ENCODE measurements at places on chromosomes 7 and 10.

- peak; percentile 80 for DNase-seq
Observed at GRCh38 chr7:148084138-148084537, 506.4 kb upstream of the C7orf33 start.

- DNase-seq = peak; percentile 10
Observed at GRCh38 chr7:133837224-133837623, 289.9 kb upstream of the LRGUK start.

DNA sequence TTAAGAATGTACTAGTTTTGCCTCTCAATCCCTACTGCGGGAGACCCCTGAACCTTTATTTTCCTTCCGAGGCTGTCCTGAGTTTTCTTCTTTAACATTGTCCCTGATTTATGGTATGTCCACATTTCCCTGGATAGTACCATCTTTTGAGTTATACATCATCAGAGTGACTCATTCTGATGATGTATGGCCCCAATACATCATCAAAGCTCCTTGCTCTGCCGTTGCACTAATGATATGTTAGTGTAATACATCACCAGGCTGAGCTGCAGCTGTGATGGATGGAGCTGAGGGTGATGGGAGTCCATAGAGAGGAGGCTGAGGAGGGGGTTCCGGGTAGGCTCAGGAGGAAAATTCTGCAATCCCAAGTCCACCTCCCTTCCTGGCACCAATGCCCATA, 986.5 kb downstream of the KCNMA1 start:
- no peak for DNase-seq

DNA sequence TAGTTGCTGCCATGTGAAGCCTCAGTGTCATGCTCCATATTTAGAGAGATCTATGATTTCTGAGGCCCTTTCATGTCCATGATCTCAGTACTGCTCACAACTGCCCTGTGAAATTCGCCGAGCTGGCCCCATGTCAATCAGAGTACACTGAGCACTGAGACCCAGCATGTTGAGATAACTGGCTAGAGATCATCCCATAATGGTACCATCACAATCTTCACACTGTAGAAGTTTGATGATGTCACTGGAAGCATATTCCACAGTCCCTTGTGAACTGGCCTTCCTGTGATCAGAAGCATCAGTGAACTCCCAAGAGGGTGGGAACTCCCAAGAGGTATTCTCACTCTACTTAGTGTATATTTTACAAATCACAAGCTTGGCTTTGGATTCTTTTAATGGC, 116.0 kb downstream of the EGFR start:
- DNase-seq = no peak

DNA sequence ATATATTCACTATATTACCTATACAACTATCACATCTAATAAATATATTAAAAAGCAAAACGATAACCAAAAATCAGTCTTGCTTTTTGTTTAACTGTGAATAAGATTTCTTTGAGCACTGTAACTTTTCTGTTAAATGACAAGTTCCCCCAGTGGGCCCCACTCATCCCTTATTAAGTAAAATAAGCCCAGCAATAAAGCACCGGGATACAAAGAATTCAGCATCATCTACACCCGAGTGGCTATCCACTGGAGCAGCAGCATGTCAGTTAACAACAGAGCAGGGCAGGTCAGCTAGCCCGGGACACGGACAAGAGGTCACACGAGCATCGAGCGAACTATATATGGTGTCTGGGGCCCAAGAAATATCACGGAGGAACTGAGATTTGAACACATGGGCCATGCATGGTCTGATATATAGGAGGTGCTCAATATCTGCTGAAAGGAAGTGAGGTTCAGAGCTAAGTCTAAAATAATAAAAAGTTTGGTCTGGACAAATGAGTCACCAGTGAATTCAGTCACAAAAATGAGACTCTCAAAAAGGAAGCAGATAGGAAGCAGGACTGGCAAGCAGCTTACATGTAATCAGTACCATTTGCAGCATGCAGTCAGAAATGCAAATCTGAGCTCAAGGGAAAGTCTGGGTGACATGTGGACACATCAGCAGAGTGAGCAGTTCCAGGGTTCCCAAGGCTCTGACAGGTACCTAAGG, 4.1 kb downstream of the ERCC6 start:
- peak; percentile 20 for DNase-seq

DNA sequence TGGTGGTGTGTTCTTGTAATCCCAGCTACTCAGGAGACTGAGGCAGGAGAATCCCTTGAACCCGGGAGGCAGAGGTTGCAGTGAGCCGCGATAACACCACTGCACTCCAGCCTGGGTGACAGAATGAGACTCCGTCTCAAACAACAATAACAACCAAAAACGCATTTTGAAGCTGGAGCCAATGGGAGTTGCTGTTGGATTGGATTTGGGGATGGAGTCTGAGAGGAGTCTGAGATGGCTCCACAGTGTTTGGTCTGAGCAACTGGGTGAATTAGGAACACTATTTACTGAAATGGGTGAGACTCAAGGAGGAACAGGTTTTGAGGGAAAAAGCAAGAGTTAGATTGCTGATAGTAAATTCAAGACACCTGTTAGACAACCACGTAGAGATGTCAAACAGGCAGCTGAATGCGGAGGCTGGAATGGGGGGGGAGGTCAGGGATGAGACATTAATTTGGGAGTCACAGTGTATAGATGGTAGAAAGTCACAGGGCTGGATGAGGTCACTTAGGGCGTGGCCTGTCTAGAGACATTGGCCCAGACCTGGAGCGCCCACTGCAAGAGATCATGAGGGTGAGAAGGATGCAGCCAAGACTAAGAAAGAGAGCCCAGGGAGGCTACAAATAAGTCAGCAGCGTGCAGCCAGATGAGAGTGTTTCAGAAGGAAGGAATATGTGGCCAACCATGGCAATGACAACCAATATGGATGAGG, 56.4 kb downstream of the CYCS start:
- peak; percentile 20 for DNase-seq

GRCh38 chr10:131689486-131689885, 211.3 kb upstream of the PPP2R2D start:
- no peak for DNase-seq

Data from hematopoietic multipotent progenitor cell treated with erythropoietin and hydrocortisone succinate and interleukin-3 and kit ligand, for 4 days (in vitro differentiated cells).